ENCODE measurements at places on chromosomes 1 and 21.

- no peak for DNase-seq
Observed at GRCh38 chr1:224014330-224014649, 99.6 kb upstream of the FBXO28 start.

- peak; percentile 10 for DNase-seq
Observed at GRCh38 chr1:92486251-92487077, at the start of gene GFI1. Gene GFI1, minus strand, starts transcription at chr1:92486925. Its CDS starts 3,438 bp downstream, at chr1:92483487.

DNA sequence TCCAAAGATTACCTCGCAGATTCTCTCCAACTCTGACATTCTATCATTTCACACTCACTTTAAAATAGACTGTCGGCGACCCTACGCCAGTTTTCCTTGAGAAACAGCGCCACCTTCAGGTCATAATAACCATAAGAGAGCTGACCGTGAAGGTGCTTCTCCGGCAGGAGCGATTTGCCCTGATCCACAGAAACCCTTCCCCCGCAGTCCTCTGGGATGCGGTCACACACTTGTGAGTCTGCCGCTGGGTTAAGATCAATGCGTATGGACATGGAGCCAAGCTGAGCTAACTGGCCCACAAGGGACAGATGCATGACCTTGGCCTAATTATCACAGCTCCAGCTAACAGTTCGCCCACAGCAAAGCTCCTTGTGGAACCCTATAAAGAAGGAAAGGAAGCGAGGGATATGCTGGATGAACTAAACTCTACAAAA lies 32.8 kb upstream of the IFNAR2 start:
- peak; percentile 60 for DNase-seq

DNA sequence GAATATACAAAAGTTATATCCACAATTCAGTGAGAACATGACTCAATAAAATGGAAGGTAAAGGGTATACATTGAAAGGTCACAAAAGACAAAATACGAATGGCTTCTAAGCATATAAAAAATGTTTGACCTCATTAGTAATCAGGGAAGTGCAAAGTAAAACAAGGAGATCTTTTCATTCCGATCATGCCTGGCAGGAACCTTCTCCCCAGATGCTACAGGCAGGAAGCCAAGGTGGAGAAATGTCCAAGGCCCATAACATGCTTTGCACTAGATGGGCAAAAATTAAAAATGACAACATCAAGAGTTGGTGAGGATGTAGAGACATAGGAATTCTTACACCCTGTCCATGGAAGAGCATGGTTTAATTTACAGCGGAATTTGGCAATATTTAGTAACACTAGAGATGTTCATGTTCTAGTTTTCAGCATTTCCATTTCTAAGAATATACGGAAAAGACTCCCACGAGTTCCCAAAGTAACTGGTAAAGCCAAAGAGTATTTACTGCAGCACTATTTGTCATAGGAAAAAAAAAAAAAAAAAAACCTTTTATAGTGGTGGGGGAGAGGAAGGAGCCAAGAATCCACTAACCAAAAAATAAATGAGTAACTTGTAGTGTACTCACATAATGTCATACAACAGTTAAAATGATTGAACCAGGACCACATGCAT lies 184.5 kb upstream of the KAZN start:
- DNase-seq = no peak

- DNase-seq = no peak
Observed at GRCh38 chr1:223219318-223219635, 76.2 kb upstream of the TLR5 start.

DNA sequence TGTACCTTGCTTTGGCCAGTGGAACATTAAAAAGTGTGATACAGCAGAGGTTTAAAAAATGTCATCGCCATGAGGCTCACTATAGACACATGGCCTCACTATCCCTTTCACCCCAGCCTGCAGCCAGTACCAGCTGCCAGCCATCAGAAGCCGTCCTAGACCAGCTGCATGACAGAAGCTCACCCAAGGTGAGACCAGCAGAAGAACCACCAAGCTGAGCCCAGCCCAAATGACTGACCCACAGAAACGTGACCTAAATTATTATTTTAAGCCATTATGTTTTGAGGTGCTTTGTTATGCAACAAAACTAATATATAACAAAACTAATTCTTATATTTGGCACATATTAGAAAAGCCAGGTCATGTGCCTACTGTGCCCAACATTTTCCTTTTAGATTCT lies 91.1 kb downstream of the KCNN3 start:
- DNase-seq = no peak

- no peak for DNase-seq
Observed at GRCh38 chr1:242754125-242754524, 229.6 kb upstream of the PLD5 start.
